NCI-H82 (cell line): ENCODE measurements at places on chromosomes 1 and 21.
A peak's percentile ranks its signal among the peaks of the same experiment; 100 is the strongest.

DNA sequence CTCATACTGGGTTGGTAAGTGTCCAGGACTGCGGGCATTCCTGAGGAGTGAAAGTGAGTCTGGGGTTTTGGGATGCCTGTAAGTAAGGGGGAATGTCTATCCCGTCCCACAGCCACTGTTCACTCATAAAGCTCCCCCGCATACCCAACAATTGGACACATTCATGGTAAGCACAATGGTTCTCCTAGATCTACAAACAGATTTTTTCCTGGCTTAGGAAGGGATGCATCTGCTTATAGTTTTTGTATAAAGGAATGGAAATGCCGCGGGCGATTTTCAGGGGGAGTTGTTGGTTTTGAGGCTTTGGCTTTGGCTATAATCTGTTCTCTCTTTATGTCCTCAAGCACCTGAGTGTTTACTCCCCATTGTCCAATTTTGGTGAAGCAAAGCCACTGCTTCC, 7.1 kb downstream of the ERVH48-1 start:
- no peak for DNase-seq

DNA sequence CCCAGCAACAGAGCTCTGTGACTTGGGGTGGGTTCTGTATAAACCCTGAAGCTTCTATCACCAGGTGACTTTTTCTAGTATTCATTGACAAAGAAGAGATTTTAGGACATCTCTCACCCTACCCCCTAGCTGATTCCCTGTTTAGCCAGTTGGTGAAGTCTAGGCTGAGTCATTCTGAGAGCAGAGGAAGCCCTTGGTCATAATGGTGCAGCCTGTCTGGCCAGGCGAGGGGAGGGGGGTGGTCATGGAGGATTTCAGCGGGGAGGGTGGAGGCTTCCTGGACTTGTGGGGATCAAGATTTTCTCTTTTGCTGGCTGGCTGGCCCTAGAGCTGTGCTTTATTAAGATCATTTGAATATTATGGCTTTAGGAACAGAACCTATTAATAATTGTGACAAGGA, 262.6 kb downstream of the CAMTA1 start:
- DNase-seq, result peak; percentile 43

DNA sequence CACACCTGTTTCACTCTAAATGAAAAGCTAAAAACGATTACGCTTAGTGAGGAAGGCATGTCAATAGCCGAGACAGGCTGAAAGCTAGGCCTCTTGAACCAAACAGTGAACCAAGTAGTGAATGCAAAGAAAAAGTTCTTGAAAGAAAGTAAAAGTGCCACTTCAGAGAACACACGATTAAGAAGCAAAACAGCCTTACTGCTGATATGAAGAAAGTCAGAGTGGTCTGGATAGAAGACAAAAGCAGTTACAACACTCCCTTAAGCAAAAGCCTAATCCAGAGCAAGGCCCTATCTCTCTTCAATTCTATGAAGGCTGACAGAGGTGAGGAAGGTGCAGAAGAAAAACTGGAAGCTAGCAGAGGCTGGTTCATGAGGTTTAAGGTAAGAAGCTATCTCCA, 130.7 kb downstream of the SIPA1L2 start:
- no peak for DNase-seq

DNA sequence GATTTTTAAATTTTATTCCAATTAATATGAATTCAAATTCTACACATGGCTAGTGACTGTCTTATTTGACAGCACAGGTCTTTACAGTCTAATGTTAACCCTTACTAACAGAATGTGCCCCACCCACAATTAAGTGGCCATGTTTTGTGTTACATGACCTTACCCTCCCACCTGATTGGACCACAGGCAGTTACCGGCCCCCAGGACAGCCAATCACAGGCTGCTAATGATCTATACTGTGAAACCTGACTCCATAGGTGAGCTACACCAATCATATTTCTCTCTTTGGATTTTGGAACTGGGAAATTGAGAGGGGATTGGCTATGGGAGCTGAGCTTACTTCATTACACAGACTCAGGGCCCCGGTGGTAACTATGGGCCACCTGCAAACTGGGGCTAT, 27.5 kb downstream of the ZP4 start:
- DNase-seq, result no peak

GRCh38 chr1:230424391-230425251, 1.5 kb downstream of the PGBD5 start:
- DNase-seq, result peak; percentile 38

DNA sequence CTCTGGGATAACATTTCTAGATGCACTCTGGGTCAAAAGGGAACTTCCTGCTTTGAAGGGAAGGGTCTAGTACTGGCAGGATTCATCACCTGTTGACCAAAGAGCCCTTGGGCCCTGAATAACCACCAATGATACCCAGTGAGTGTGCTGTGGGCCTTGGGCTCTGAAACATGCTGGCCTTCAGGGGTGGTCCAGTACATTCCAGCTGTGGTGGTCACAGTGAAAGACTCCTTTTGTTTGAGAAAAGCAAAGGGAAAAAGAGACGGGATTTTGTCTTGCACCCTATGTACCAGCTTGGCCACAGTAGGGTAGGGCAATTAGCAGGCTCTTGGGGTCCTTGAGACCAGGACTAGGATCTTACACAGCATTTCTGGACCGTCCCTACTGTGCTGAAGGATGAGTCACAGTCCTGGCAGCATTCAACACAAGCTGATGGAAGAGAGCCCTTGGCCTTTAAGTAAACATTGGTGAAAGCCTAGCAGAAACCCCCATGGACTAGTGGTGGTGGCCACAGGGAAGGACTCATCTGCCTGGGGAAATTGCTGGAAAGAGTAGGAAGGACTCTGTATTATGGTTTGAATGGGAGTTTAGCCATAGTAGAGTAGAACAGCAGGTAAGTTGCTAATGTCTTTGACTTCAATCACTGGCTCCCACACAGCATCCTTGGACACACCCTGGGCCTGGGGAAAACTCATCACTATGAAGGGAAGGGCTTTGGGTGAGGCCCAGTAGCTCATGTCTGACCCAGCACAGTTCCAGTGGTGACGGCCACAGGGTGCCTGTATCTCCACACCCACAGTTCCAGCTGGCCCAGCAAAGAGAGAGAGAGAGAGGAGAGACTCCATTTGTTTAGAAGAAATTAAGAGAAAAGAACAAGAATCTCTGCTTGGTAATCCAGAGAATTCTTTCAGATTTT, 87.5 kb downstream of the COL24A1 start:
- DNase-seq, result no peak

DNA sequence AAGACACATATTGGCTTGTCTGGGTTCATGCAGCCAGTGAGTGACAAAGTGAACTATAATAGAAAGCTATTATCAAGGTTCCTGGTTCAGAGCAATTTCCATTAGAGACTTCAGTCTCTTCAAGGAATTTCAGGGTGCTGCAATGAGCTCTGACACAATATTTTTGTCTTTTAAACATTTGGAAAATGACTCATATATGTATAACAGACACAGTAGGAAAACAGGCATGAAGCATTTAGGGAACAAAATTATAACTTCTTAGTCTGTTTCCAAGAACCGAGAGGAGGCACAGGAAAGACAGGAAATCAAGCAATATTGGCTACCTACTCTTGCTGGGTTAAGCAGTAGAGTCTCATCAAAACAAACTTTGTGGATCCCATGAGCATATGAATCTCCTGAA, 170.4 kb downstream of the PTPRC start:
- DNase-seq, result no peak

DNA sequence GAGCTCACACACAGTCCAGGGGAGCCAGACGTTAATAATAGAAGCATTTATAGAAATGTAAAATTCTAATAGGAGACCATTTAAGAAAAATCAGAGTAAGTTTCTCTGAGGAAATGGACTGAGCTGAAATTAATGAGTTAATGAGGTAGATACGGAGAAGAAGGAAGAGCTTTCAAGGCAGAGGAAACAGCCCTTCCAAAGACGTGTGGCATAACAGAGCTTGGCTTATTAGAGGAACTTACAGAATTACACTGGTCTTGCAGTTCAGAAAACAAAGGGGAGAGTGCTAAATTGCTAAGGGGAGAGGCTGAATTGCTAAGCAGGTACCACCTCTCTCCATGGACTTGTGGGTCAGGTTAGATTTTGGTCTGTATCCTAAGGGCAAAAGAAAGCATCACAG, 8.2 kb upstream of the PIGK start:
- no peak for DNase-seq

DNA sequence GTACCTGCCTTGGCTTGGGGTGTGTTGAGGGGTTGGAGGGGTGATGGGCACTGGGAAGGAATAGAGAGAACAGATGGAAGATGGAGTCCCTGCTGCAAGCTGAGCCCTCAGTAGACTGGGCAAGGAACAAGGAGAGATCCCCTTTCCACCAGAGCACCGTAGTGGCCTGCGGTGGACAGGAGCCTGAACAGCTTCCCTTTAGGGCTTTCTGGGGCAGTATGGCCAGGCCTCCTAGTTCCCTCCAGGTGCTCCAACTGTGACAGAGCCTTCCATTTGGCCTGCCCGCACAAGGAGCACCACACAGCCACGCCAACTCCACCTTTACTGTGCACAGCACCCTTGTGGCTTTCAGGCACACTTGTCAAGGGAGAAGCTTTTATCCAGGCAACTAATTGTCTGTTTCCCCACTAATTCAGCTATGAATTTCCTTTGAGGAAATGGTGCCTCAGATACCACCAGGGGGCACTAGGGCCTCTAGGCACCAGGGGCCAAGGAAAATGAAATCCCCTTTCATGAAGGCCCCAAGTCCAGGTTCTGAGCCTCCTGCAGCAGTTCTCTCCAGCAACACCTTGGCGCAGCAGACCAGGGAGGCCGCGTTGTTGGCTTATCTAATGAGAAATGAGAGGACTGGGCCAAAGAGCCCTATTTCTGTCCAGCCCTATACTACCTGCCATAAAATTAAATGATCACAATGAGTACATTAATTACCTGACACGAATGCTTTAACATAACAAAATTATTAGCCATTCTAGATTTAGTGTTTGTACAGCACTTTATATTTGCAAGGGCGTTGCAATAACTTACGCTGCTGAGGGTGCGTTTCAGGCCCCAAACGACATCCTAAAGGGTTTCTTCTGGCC, 23.1 kb upstream of the ERI3 start:
- DNase-seq, result peak; percentile 92

GRCh38 chr21:41152147-41152546, 15.8 kb upstream of the BACE2 start:
- DNase-seq, result no peak

DNA sequence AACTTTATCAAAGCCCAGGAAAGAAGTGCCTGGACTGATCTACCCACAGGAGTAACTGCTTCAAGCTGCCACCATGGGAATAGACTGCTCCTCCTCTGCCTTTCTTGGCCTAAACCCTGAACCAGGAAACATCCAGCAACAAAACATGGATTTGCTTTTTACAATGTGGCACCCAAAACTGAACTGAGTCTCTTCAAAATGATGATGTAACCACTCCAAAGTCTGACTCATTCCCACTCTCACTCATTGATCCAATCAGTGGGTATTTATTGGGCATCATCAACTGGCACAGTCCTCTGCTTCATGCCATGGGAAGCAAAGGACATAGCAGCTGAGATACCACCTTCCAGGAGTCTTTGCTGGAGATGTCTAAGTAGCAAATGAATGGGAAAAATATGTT, 23.5 kb downstream of the CYP4A22 start:
- no peak for DNase-seq

- DNase-seq, result no peak
These were observed 1343.3 kb upstream of the ADGRL2 start for GRCh38 chr1:80457409-80457808.

GRCh38 chr1:93728480-93729131, 47.0 kb upstream of the BCAR3 start:
- no peak for DNase-seq

DNA sequence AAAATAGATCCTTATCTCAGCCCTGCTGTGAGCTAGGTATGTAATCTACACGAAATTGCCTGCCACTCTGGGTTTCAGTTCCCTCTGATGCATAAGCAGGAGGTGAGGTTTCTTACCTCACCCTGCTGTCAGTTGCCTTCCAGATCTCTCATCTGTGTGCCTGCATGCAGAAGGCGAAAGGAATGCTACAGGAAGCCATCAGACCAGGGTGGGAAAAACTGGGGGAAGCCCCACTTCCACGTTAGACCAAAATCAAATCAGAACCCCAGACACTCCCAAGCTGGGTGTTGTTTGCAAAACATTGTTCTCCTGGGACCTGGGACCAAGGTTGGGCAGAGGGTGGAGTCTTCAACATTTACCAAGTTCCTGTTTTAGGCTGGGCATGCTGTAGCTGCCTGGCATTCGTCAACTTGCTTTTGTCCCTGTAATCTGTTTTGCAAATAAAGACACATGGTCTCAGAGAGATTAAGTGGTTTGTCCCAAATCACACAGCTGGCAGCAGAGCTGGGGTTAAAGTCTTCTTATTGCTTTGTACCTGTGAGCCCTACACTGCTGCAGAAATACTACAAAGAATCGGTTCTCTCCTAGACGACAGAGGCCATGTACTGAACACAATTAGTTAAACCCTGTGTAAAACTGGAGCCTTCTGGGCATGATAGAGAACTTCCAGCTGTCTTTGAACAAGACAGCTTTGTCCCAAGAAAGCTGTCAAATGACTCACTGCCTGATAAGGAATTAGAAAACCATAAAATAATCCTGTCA, 389.7 kb upstream of the RUNX1 start:
- peak; percentile 80 for DNase-seq

- DNase-seq, result peak; percentile 47
These were observed 71.1 kb upstream of the AKT3 start for GRCh38 chr1:243921111-243921510.

GRCh38 chr1:67171574-67171955, 5.3 kb downstream of the IL23R start:
- no peak for DNase-seq

GRCh38 chr1:67294836-67295617, 12.6 kb upstream of the IL12RB2 start:
- DNase-seq, result no peak

DNA sequence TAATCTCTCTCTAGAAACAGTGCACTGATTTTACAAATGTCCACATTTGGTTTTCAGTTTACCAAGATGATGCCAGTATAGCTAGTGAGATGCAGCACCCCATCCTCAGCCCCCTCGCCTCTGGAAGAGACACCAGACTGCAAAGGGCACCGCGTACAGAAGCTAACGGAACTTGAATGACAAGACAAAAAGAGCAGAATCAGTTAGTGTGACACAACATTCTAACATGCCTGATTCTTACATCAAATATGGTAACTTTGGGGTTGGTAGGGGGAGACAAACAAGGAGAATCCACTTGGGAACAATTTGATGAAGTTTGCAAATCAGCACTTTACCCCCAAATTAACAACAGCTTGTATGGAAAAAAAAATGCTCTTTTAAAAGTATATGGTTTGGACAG, 4.1 kb upstream of the MAGOH start:
- no peak for DNase-seq

DNA sequence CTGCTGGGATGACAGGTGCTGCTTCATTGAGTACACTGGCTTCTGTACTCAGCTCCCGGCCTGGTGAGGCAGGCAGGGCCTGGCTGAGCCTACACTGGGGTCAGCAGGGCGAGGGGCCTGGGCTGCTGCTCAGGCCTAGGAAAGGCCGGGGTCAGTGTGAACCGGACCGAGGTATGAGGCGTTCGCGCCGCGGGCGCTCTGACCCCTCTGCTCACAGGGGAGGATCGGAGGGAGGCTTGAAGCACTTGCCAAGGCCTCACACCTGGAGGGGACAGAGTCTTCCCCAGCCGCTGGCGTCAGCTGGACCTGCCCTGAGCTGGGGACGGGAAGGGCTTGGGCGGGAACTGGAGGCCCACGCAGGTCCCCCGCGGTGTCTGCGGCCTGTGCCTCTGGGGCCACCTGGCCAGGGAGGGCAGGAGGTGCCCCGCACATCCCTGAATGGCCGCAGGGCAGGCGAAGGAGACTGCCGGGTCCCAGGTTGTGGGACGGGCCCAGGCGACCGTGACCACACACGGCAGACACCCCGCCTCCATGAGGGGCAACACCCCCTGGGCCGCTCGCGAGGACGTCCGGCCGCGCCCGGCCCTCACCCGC, 466 bp downstream of the PEX10 start:
- no peak for DNase-seq

- peak; percentile 32 for DNase-seq
These were observed 601.0 kb downstream of the NUF2 start for GRCh38 chr1:163922743-163923201.
